ENCODE measurements at places on chromosomes 7 and 10. TPM values are rescaled to one million over a fixed set of nuclear protein-coding genes. Genes with fewer than 3 reads are reported as not detected.

The DENND2A gene
- 10.8 TPM for total RNA-seq

The KIN gene
- total RNA-seq: 7.0 TPM

The PLXDC2 gene
- total RNA-seq: 11.2 TPM

The OR6V1 gene
- total RNA-seq: not detected

The CALML5 gene
- not detected for total RNA-seq

The POLR3A gene
- total RNA-seq: 17.5 TPM

The NDUFB8 gene
- 134 TPM for total RNA-seq

The PRRT4 gene
- 0.27 TPM for total RNA-seq

The ASIC3 gene
- total RNA-seq: not detected

The CAMK1D gene
- total RNA-seq: 2.3 TPM

The ZNF282 gene
- 31.9 TPM for total RNA-seq

The SPDYE3 gene
- not detected for total RNA-seq

The GPR26 gene
- total RNA-seq: not detected

The CREB5 gene
- total RNA-seq: 0.25 TPM
